H9 (cell line): ENCODE measurements at places on chromosomes 6 and 20. TPM values are rescaled to one million over a fixed set of nuclear protein-coding genes. Genes with fewer than 3 reads are reported as not detected.
A peak's percentile ranks its signal among the peaks of the same experiment; 100 is the strongest.

Gene C20orf173
- not detected in 2 replicates for total RNA-seq

Gene MICB
- 6.2 and 6.8 TPM in 2 replicates for total RNA-seq

Gene OR12D3
- not detected in 2 replicates for total RNA-seq

Gene SALL4
- total RNA-seq: 276 and 279 TPM in 2 replicates

Gene CDH26
- total RNA-seq: 0.79 and 0.97 TPM in 2 replicates

Gene RBPJL
- total RNA-seq: 0.28 TPM in 1 of 2 replicates, not detected in the other

Gene EPB41L1
- 29.9 and 31.1 TPM in 2 replicates for total RNA-seq

Gene SLC13A3
- total RNA-seq: 15.2 and 17.5 TPM in 2 replicates

Gene TMEM30A
- total RNA-seq: 63.0 and 65.2 TPM in 2 replicates

GRCh38 chr6:130575971-130576370 lies 210.2 kb downstream of the TMEM200A start:
- DNase-seq: no peak

- no peak for DNase-seq
These were observed 258.7 kb downstream of the HTR1B start for GRCh38 chr6:77204555-77204954.

- no peak for DNase-seq
These were observed 2.2 kb upstream of the RAB44 start for GRCh38 chr6:36695414-36695813.

DNA sequence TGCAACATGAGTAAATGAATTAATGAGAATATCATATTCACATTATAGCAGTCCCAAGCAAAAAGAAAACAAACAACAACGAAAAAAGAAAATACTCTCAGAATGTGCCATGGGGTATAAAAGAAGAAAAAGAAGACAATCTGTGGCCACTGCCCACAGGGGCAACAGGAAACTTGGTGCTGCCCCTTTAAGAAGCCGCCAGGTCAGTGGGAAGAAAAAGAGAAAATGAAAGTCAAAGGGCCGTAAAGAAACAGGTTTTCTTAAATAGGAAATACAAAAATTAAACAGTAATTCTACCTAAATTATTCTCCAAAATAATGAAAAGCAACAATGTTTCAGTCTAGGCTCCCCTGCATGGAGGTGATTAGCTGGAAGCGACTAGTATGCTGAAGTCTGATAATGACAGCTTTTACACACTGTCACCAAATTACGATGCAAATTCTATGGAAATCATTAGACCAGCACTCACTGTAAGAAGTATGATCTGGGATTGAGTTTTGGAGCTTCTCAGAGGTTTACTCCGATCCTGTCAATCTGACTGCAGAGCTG lies 23.6 kb downstream of the GMDS start:
- DNase-seq: no peak

- no peak for DNase-seq
These were observed 9.2 kb downstream of the ECI2 start for GRCh38 chr6:4125933-4126864.

DNA sequence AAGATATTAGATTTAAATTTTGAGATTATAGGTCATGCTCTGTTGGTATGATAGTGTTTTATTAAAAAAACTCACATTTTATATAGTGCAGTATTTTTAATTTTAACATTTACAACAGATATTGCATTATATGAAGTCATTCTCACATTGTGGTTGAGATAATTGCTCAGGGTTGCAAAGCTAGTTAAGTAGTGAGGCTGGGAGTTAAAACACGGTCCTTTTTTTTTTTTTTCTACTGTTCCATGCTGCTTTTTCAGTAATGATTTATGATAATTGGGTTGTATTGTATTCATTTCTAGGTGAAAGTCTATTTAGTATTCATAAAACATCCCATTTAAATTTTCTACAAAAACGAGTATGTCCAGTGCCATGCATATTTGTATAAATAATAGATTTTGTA lies 117.6 kb upstream of the EDN1 start:
- DNase-seq: no peak

- no peak for DNase-seq
These were observed at the start of gene CASS4 for GRCh38 chr20:56411759-56412472. Gene CASS4, plus strand, starts transcription at chr20:56412260. Its CDS starts 199 bp downstream, at chr20:56412459.

GRCh38 chr20:37407019-37407566 lies 61.2 kb downstream of the SRC start:
- no peak for DNase-seq

- DNase-seq: no peak
These were observed 85.3 kb upstream of the SLC22A23 start for GRCh38 chr6:3542032-3542640.

GRCh38 chr6:16803294-16804200 lies 42.3 kb upstream of the ATXN1 start:
- DNase-seq: peak; percentile 94
